ENCODE measurements at places on chromosomes 7 and 10. TPM values are rescaled to one million over a fixed set of nuclear protein-coding genes. Genes with fewer than 3 reads are reported as not detected.
A peak's percentile ranks its signal among the peaks of the same experiment; 100 is the strongest.

DNA sequence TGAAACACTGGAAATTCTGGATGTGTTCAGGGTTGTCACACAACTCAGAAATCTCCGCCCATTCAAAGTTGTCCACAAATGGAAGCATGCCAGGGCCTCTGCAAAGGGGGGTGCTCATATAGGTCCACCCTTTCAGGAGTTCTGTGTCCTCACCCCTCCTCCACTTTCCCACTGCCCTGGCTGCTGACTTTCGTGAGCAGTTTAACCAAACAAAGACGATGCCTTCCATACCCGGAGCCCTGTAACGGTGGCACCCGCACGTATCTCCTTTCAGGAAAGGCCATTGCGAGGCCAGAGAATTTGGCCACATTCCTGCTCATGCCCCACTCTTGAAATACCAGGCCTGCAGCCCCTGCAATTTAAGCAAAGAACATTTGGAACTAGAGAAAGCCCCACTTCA is 1.4 kb downstream of the CPXM2 start:
- no peak for DNase-seq

DNA sequence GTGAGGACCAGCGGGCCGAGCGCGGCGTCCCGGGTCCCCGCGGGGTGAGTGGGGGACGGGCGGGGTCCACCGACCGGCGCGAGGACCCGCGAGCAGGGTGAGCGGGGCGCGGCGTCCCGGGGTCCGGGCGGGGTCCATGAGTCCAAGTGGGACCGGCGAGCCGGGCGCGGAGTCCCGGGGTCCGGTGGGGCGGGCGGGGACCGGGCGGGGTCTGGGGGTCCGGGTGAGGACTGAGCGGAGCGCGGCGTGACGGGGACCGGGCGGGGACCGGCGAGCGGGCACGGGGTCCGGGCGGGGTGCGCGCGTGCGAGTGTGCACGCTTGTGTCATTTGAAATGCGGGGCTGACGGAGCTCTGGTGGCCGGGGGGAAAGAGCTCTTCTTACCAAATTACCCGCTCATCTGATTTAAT is 765 bp downstream of the CELF2 start:
- no peak for DNase-seq

DNA sequence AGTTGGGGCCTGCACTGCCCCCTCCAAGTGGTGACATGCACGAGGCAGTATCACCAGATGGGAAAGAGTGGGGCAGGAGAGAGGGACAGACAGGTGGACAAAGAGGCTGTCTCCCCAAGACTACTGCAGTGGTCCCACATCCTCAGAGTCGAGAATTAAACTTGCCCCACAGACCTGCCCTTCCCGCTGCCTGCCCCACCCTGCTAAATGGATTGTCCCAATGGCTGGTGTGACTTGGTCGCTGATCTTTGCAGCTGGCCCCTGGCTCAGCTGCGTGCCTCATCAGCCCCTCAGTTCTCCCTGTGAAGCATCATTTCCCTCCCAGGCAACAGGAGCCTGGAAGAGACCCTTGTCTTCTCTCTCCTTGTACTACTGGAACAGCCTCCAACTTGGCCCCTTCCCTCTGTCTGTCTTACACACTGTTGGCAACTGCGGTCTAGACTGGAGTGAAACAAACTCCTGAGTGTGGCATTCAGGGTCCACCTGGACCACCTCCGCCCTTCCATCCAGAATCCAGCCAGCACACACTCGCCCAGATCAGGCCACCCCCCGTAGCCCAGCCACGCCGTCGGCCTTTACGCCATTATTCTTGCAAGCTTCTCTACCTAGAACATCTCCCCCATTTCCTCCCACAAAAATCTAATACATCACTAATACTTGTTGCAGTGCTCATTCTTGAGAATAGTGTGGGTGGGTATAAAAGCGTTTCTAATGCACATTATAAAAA is 275.1 kb downstream of the CELF2 start:
- no peak for DNase-seq

- DNase-seq, result peak; percentile 87
These were observed 106.1 kb downstream of the KCNMA1 start for GRCh38 chr10:77531441-77532001.

GRCh38 chr7:2114052-2114451 is 118.7 kb downstream of the MAD1L1 start:
- DNase-seq, result no peak

- no peak for DNase-seq
These were observed 337.1 kb downstream of the RNLS start for GRCh38 chr10:88245974-88246511.

Gene FEZF1
- total RNA-seq, result not detected

Gene TMEM213
- total RNA-seq, result not detected
